ENCODE measurements at places on chromosomes 13 and 19.

GRCh38 chr13:73924607-73925006 lies 209.6 kb downstream of the KLF12 start:
- no peak for DNase-seq

DNA sequence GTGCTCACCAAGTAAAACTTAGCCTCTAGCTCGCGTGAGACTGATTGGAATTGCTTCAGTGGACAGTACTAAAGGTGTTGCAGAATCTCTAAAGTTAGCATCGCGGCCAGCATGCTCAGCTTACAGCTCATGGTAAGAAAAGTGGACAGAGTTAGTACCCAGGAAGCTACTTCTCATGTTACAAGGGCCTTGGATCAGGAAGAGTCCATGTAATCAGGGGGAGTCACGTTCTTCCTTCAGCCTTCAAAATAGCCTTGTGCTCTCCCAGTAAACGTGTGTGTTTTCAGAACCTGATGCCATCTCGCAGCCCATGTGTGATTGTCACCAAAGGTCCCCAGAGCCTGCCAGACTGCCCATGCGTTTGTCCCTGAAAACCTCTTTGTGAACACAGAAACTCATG lies 195.8 kb upstream of the RNF113B start:
- DNase-seq = no peak

DNA sequence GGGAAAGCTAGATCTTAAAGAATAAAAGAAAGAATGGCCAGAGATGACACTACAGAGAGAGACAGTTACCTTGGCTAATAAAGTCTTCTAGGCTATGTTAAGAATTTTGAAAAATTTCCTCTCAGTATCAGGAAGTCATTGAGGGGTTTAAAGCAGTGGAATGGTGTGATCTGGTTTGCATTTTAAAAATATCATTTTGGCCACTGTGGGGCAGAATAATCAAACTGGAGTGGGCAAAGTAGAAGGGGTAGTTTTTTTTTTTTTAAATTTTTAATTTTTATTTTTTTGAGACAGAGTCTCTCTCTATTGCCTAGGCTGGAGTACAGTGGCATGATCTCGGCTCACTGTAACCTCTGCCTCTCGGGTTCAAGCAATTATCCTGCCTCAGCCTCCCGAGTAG lies 4.4 kb upstream of the CNMD start:
- DNase-seq = no peak

- DNase-seq = no peak
These were observed 5.2 kb upstream of the CEBPG start for GRCh38 chr19:33368074-33368864.

- DNase-seq = no peak
These were observed 372.1 kb downstream of the UQCRFS1 start for GRCh38 chr19:28840891-28841290.

- DNase-seq = no peak
These were observed 4.0 kb downstream of the SPPL2B start for GRCh38 chr19:2332341-2333026.

DNA sequence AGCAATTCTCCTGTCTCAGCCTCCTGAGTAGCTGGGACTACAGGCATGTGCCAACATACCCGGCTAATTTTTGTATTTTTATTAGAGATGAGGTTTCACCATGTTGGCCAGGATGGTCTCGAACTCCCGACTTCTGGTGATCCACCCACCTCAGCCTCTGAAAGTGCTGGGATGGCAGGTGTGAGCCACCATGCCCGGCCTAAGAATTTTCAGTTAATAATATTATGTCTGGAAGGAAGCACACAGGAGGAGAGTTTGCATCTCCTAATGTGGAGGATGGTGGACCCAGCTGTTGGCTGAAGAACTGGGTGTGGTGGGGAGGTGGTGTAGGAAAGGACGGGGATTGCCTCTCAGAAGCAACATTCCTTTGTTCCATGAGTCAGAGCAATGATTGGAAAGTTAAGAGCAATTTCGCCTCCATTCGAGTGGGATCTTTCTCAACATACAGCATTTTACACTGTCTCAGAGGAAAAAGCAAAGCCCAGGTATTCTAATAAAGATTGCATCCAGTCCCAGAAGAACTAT lies 11.9 kb downstream of the PDCD2L start:
- no peak for DNase-seq

- no peak for DNase-seq
These were observed 983.7 kb downstream of the SLITRK1 start for GRCh38 chr13:82898586-82898985.

DNA sequence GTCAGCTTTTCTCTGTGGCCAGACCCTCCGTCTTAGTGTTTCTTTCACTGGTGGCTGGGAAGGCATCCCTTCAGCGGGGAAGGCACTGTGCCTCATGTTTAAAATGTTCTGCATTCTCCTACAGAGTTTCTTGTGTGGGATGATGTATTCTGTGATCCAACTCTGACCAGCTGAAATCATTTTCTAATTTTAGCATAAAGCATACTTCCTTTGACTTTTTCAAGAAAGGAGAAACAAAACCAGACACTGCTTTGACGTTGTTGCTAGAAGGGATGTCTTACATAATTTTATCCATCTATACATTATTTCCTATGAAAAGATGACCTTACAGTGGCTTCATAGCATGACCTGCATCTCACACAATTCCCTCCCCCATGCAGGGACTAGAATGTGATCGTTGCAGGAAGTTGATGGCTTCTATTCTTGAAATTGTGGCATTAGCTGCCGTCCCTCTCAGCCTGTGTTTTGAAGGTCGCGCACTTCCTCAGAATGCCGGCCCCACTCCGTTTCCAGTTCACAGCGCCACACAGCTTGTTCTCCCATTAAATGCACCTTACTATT lies 38.6 kb upstream of the TEX29 start:
- DNase-seq = no peak

DNA sequence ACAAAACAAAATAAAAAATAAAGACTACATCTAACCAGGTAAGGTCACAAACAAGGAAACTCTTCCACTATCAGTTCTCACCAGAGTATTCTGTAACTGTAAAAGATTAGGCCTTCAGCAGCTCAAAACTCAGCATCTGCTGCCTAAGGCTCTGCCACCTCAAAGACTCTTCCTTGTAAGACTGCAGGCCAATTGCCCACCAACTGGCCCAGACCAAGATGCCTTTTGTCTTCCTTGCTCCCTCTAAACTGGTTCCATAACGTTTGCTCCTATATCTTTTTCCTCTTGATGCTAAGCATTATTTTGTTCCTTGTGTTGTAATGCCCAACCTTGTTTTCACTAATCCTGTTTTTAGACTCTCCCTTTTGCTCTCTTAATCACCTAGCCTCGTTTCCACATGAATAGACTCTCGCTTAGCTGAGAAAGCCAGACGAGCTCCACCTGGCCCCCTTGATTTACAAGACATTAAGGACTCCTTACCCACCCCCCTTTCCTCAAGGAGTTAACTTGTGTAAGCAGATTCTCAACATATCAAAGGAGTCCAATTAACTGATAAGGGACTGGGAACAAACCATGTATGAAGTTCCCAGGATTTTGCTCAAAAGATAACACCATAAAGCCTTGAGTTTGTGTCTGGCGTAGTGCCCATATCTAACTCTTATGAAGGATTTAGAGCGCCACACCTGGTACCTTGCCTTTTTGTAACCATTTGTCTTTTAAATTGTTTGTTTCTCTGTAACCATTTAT lies 1.5 kb downstream of the ZNF814 start:
- DNase-seq = peak; percentile 40

- no peak for DNase-seq
These were observed 18.6 kb upstream of the TIMM44 start for GRCh38 chr19:7961920-7962626.

- peak; percentile 64 for DNase-seq
These were observed 1.8 kb upstream of the SPRY2 start for GRCh38 chr13:80342471-80343371.

DNA sequence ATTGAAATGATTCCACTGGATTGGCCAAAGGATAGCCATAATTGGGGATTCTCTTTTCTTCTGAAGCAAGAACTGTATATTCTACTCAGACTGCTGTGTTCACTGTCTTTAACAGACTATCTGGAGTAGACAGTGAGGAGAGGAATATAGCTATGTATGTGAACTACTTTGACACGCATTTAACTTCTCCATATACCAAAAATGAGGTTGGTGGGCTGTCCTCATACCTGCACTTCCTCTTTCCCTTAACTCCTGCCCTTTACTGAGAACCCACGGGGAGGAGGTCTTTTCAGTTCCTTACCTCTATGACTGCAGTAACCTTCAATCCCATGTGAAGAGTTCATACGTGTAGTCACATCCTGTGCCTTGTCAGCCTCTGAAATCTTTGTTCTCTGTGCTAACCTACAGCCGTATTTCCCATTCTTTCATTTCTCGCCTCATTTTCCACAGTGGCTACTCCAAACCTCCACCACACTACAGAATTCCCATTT lies 305.8 kb downstream of the MTUS2 start:
- DNase-seq = no peak

- DNase-seq = no peak
These were observed 35.6 kb downstream of the ATP11A start for GRCh38 chr13:112725346-112726015.

DNA sequence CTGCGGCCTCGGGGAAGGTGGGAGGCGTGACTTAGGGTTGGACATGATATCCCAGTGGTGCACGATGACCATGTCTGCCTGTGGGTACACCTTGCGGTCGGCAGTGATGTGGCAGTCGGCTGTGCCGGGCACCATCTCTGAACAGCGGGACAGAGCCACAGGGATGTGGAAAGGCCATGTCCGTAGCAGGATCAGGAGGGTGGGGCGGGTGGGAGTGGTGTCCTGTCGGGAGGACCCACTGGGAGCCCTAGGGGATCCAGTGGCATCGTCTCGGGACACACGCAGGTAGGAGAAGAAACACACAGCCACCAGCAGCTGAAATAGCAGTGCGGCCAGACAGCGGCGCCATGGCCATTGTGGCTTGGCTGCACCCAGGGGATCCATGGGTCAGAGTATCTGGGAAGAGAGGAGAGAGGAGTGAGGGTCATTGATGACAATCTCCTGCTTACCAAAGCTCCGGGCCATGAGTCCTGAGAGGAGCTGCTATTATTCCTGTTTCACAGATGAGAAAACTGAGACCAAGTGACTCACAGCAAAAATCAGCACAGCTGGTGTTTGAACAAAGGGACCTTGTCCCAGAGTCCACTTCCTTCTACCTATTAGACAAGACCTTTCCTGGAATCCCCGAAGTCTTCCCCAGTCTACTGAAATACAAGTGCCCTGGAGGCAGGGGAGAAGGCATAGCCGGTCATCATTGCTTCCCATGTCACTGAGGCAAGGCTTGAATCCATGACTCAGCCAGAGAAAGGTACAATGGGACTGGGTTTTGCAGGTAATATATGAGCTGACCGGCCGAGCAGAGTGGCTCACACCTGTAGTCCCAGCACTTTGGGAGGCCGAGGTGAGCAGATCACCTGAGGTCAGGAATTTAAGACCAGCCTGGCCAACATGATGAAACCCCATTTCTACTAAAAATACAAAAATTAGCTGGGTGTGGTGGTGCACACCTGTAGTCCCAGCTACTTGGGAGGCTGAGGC lies 5.2 kb upstream of the FUT6 start:
- DNase-seq = no peak

- no peak for DNase-seq
These were observed 938 bp downstream of the JSRP1 start for GRCh38 chr19:2255112-2255845.

- no peak for DNase-seq
These were observed 3.8 kb downstream of the BCL3 start for GRCh38 chr19:44752123-44752815.

All from WERI-Rb-1 (cell line).